Fibroblast of skin of back (primary cell): ENCODE measurements at places on chromosomes 4 and X.

DNA sequence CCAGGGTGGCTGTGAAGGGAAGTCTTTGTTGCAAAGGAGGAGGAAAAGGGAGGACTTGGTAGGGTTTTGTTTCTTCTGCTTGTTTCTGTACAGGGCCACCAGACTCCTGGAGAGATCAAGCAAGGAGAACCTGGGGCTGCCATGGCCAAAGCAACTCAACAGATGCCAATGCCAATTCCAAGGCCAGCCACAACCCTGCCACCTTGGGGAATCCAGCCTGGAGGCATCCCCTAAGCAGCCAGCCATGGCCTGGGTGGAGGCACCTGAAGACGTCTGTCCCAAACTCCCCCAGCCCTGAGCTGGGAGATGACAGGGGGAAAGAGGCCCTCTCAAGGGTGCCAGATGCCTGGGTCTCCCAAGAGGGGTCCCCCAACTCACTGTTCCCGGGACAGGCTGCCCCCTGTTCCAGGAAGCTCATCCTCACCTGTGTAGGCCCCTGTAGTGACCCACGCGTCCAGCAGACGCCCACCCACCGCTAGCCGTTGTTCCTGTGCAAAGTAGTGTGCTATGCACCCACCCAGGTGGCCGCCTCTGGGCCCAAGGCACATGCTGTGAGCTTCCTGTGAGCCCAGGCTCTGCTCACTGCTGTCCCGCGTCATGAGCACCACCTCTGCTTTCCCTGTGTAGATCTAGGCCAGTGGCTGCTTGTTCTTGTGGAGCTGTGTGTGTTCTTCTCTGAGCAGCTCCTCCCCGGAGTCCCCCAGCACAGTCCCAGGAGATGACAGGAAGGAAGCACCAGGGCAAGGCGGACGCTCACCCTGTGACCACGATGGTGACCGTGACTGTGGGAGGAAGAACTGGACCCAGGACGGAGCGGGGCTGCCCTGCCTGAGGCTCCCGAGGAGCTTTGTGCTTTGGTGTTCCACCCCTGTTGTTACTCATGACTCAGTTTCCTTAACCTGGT is 3.2 kb downstream of the PNMA3 start:
- DNase-seq, result no peak

GRCh38 chrX:68061206-68061535 is 372.1 kb downstream of the OPHN1 start:
- no peak for DNase-seq

GRCh38 chr4:107138433-107138832 is 102.3 kb upstream of the DKK2 start:
- DNase-seq, result no peak

GRCh38 chr4:165668694-165669093 is 204.3 kb upstream of the TLL1 start:
- peak; percentile 50 for DNase-seq

DNA sequence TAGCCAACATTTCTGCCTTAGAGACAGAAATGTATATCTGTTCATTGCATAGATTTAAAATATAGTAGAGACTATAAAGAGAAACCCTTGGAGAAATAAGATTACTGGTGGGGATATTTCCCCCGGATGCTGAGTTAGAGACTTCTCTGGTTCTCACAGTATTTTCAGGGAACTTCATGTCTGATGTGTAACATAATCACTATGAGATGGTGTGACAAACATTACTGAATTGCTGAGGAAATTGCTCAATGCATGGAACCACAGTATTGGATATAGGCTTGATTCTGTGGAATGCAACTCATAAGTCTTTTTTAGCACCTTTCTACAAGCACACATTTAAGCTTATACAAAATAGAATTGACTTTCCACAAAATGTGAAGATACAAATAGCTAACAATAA is 152.7 kb downstream of the SOWAHB start:
- peak; percentile 89 for DNase-seq

- peak; percentile 61 for DNase-seq
Measured at GRCh38 chr4:38366456-38366855, 297.5 kb upstream of the KLF3 start.

- peak; percentile 97 for DNase-seq
Measured at GRCh38 chr4:71545168-71545567, 206.3 kb downstream of the SLC4A4 start.

DNA sequence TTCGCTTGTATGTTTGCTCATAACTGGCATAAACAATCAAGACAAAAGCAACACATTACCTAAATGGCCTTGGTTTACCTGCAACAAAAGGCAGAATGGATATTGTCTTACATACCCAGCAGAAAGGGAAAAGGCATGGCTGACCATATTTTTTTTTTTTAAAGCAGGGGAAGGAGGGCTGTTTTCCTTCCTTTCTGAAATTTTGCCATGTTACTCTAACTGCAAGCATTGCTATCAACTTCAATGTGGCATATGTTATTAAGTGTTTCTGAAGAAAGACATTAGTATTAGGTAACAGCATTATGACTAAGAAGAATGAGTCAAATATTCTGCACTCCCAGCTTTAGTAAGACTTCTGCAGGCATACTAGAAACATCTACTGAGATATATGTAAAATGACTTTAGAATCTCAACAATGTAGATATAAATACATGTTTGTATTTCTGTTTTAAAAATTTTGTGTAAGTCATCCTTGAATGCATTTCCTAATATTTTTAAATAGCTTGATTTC is 512.6 kb upstream of the FAM241A start:
- peak; percentile 46 for DNase-seq

- DNase-seq, result no peak
Measured at GRCh38 chrX:13511944-13512330, 57.5 kb upstream of the EGFL6 start.

GRCh38 chrX:70336767-70337166 is 46.9 kb downstream of the KIF4A start:
- no peak for DNase-seq

DNA sequence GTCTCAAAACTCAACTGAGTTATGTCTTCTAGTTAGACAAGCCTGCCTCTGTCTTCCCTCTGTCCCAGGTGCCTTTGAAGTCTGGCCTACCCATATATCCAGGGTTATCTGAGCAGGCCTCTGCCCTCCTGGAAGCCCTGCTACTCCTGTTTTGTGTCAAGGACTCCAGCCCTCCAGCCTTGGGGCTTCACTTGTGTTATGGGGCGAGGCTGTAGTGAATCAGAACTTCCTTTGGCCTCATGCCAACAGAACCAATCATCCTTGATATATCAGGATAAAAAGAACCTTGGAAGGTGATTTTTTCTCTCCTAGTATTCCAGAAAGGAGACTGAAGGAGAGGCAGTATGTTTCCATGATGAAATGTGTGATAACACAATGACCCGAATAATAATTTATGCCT is 8.9 kb upstream of the ADGRG4 start:
- no peak for DNase-seq

- peak; percentile 39 for DNase-seq
Measured at GRCh38 chrX:101025126-101025525, 26.8 kb downstream of the TRMT2B start.

DNA sequence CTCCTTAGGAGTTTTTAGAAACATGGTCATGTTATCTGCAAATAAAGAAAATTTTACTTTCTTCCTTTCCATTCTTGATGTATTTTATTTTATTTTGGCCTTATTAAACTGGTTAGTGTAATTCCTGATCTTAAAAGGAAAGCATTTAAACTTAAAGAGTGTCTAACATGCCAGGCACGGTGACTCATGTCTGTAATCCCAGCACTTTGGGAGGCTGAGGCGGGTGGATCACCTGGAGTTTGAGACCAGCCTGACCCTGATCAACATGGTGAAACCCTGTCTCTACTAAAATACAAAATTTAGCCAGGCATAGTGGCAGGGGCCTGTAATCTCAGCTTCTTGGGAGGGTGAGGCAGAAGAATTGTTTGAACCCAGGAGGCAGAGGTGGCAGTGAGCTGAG is 281.3 kb downstream of the PTTG2 start:
- DNase-seq, result peak; percentile 18

GRCh38 chr4:6419452-6420028 is 52.9 kb downstream of the PPP2R2C start:
- no peak for DNase-seq

- no peak for DNase-seq
Measured at GRCh38 chr4:19285146-19285545, 966.6 kb upstream of the SLIT2 start.

- DNase-seq, result peak; percentile 61
Measured at GRCh38 chr4:42048394-42048793, 58.1 kb downstream of the SLC30A9 start.

- DNase-seq, result no peak
Measured at GRCh38 chrX:663841-664240, 33.2 kb downstream of the SHOX start.

DNA sequence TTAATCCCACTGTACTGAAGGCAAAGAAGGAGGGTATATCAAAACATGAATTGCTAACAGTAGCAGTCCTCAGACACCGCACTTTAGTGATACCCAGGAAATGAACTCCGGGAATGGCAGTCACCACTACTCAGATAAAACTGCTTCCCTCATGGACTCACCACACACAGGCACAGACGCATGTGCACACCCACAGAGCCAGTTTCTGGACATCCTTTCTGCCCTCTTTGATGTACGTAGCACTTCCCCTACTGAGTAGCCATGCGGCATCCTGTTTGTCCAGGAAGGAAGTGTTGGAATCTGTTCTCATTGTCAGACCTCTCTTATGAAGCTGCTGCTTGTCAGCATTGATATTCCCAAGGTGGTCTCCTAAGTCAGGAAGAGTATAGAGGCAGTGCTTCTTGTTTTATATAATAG is 95.7 kb downstream of the DCLK2 start:
- DNase-seq, result no peak

GRCh38 chr4:36192922-36193321 is 51.4 kb downstream of the ARAP2 start:
- no peak for DNase-seq

- no peak for DNase-seq
Measured at GRCh38 chr4:148986951-148987350, 544.7 kb upstream of the NR3C2 start.

DNA sequence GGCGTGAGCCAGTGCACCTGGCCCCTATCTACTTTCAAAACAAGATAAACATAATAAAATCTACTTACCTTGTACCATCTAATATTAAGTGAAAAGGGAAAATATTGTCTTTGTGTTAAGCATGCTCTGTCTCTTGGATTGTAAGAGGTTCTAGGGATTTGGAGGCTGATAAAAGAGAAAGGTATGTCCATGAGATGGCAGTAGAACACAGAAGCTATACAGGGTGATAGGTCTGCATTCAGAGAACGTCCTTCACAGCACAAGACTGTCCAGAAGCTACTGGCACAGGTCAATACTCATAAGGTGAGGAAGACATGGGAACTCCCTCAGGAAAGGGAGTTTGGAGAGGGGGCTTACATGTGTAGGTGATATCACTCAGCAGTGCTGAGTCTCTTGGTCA is 135.5 kb downstream of the TMEM47 start:
- no peak for DNase-seq

GRCh38 chr4:176464748-176465147 is 145.0 kb downstream of the SPCS3 start:
- no peak for DNase-seq

DNA sequence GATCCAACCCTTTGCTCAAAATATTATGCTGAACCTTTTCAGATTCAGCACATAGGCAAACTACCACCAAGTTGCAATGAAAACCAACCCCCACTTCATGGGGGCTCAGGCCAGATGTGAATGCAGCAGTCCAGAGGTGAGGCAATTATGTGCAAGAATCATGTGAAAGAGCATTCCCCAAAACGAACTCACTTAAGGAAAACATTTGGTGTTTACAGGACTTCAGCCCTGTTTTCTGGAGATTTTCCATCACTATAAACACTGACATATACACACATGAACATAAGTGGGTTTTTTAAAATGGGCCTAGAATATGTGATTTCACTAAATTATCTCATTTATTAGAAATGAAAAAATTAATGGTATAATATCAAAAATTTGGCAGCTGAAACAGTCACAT is 31.5 kb downstream of the BMP3 start:
- no peak for DNase-seq

- DNase-seq, result no peak
Measured at GRCh38 chr4:138407329-138407728, 165.2 kb upstream of the SLC7A11 start.

GRCh38 chr4:39745920-39746319 is 48.0 kb downstream of the UBE2K start:
- no peak for DNase-seq

GRCh38 chr4:117545039-117545438 is 459.7 kb upstream of the TRAM1L1 start:
- DNase-seq, result no peak

GRCh38 chr4:139872274-139872673 is 206.7 kb downstream of the MGST2 start:
- DNase-seq, result peak; percentile 91

GRCh38 chr4:2827071-2827873 is 16.4 kb upstream of the ADD1 start:
- no peak for DNase-seq
